ENCODE measurements at places on chromosomes 16 and 17.

DNA sequence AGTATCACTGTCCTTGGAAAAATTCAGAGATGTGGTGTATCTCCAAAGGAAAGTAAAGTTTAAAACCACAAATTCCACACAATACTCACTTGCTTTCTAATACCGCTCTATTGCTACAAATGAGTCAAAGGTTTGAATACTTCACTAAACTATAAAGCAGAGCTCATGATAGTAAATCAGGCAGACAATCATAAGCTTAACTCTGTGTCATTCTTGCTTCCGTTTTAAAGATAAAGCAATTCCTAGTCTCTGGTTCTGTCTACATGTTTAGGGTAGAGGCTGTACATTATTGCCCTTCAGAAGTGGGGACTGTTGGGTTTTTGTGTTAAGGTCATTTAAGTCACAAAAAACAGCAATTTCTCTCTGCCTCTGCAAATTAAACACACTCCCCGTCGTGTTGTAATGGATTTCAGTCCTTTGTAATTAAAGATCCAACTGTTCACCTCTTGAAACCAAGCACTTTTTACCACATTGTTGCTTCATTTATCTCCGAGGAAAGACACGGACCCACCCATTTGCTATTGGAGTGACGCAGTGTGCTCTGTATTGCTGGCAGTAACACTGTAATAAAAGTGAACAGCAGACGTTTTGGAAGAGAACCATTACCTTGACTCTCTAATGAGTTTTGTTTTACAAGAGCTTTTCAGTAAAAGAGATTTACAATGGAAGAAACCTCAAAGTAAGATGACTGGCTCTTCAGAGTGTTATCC is 83.1 kb upstream of the CNTNAP4 start:
- no peak for DNase-seq

DNA sequence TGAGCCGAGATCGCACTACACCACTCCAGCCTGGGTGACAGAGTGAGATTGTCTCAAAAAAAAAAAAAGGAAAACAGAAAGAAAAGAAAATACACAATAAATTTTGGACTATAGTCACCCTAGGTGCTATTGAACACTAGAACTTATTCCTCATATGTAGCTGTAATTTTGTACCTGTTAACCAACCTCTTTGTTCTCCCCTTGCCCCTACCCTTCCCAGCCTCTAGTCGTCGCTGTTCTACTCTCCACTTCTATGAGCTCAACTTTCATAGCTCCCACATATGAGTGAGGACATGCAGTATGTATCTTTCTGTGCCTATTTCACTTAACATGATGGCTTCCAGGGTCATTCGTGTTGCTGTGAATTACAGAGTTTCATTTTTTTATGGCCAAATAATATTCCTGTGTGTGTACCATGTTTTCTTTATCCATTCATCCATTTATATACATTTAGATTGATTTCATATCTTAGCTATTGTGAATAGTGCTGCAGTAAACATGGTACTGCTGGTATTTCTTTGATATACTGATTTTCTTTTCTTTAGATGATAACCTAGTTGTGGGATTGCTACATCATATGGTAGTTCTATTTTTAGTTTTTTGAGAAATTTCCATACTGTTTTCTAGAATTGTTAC is 28.3 kb downstream of the VPS35L start:
- peak; percentile 25 for DNase-seq

- peak; percentile 56 for DNase-seq
Measured at GRCh38 chr16:55470533-55471371, 8.2 kb upstream of the MMP2 start.

- peak; percentile 38 for DNase-seq
Measured at GRCh38 chr17:77471984-77472461, 331.3 kb downstream of the SEC14L1 start.

DNA sequence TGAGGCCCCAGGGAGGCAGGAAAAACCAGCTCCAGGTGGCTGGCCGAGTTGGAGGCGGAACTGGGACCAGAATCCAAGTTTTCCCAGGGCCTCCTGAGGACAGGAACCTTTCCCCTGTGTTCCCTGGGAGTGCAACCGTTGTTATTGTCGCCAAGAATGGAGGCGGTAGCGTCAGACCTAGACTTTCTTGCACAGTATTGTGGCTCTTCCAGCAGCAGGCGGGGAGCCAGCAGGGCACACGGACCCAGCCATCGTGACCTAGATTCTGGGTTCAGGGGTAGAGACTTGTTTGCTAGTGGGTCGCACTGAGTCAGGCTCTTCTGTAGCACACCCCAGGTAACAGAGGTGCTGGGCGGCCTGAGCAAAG is 667 bp upstream of the KIF19 start:
- no peak for DNase-seq
